Femur (tissue), 1 donor: ENCODE measurements at places on chromosomes 12 and 14.

DNA sequence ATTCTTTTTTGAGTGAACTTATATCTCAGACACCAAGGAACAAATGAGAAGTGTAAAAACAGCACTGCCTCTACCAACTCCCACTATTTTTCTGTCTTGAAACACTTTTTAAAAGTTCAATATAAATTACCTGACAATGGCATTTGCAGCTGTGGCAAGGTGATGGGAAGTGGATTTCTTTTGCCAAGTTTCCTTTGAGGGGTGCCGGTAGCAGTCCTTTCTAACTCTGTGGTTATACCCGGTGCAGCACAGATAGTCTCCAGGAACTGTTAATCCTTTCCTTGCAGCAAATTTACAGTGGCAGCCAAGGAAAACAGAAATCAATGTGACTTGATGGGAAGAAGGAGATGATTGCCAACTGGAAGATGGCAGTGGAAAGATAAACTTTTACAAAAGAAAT, 243.7 kb downstream of the BCAT1 start:
- DNase-seq = peak; percentile 28

DNA sequence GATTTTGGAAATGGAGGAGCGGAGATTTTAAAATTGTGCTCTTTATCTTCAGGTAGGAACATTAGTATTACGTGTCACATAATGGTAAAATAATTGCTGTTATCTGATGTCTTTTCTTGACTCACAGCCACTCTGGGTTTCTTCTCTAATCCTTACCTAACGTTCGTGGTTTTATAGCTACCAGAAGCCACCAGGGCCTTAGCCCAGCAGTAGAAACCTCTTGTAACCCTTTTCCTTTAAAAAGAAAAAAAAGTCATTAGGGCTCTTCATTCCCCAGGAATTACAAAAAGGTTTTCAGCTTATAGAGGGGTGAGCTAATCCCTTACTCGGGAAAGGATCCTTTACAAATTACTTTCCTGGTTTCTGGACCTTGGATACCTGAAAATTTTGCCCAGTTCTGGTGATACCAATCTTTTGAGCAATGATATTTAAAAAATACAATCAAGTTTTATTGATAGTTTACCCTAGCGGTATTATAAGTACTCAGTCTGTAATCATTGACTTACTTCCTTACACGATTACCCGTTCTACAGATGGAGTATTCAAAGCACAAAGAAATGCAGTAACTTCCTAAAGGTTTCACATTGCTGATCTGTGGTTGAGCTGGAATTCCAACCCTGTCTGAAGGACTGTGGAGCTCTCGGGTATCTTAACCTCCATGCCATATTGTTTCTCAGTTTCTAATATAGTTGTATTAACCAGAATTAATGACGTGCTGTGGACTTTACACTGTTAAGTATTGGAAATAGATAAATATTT, 1.6 kb downstream of the GABARAPL1 start:
- DNase-seq = no peak

DNA sequence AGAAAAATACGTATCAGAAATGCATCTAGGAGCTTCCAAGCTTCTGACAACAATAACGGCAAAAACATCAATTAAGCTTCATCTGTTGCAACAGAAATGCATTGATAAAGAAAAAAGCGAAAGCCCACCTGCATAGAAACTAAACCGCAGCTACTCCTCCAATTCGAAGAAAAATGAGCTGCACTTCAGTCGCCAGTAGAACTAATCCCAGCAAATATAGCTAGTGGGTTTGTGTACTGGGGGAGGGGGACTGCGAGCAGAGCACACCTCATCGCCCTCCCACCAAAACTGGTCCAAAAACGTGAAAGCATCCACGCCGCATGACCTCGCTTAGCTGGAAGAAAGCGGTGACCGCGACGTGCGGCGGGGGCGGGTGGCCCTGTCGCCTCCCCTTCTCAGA, 1.2 kb downstream of the SLC35F4 start:
- DNase-seq = no peak

DNA sequence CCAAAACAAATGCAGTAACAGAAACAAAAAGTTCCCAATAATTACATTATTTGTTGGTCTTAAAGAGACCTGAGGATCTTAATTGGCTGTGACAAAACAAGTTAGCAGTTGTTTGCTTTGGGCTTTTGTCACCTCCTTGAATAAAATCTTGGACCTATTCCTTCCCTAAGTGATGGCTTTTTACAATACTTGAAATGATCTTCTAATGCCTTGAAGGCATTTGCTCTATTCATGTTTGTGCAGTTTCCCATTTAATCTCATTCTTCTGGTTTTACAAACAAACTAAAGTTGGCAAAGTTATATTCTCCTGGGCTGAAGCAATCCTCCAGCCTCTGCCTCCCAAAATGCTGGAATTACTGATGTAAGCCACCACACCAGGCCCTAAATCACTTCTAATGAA, 98.8 kb downstream of the OSBPL8 start:
- no peak for DNase-seq

DNA sequence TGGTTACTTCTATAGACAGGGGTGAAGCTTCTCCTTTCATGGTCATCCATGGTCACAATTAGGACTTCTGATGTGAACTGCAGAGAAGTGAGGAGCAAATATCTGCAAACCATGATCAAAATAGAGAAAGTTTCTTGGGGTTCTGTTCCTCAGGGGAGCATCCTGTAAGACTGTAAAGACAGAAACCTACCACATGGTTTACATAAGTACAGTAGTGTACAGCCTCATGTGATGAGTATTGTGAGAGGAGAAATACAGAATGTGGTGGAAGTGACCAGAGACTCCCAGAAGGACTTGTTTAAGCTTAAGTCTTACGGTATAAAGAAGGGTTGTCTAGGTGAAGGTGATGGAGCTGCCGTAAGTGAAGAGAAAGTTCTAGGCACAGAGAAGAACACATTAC, 484.7 kb downstream of the LRIG3 start:
- DNase-seq = no peak

GRCh38 chr14:24673059-24673458, 39.1 kb upstream of the GZMB start:
- DNase-seq = no peak

DNA sequence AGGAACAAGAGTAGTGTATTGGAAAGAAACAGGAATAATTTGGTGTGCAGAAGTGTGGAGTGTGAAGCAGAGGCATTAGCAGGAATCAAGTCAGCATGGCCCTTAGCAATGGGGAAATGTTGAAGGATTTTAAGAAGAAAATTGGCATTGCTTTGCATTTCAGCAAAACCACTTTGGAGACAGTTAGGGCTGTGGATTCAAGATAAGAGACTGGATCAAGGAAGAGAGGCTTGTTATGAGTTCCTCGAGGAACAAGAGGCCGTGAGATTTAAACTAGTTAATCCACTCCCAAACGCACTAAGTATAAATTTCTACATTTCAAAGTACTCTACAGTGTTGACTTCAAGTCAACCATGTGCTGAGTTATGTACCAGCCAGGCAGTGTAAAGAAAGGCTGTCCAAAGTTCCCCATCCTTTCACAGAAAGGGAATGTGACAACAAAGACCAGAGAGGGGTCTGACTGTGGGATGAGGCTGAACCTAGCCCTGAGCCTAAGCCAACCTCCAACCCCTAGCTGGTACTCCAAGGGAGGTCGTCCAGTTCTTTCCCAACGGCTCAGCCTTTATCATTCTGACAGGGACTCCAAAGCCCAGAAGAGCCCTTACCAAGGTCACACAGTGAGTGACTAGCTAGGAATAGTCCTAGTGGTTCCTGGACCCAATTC, 91.2 kb upstream of the BMP4 start:
- DNase-seq = no peak

- DNase-seq = no peak
These were observed 157.2 kb downstream of the GARIN6 start for GRCh38 chr12:99804715-99805114.
